ENCODE measurements at places on chromosomes 16 and 17.

DNA sequence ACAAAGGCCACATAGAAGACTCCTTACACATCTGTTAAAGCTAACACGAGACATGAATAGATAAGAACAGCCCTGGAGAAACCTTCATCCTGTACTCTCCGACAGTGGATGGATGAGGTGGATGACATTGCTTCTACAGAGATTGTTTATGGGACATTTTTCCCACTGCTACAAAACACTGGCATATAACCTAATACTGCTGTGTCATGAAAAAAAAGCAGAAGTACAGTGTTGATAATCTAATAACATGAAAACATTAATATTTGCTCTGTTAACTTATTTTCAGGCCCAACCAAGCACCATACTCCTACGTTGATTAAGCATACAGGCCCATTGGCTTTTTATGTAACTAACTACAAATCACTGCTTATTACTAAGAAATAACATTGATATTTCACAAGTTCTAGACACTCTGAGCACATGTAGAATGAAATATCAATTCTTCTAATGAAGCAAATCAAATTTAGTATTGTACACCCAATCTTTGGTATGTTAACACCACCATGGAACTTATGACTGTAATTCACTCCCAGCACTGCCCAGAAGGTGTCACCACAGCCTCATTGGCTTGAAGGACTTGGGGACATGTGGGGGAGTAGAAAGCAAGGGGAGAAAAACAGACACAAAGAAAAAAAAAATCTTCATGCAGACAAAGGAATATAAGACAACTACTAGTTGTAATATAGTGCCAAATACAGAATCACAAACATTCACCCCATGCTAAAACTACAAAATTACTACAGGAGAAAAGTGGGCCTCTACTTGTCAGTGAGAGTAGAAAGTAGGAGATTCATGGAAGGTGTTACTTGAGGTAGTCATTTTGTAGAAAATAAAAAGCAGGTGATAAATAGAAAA, 330.0 kb upstream of the PMFBP1 start:
- DNase-seq: peak; percentile 8

DNA sequence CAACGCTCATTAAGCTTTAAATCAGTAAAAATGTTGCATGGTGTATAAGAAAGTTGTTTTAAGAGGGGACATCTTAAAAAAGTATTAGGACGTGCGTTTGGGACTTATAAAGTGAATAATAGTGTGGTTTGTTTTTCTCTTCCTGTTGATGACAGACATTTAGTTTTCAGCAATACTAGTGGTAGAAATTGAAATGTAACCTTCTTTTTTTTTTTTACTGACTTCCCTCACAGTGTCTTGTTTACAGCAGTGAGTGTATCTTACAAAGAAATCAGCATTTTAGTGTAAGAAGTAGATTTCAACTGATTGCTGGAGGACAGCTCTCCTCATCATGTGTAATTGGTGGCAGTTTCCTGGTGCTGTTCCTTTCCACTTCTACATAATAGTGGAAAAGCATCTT, 39.6 kb downstream of the CYLD start:
- DNase-seq: no peak

GRCh38 chr16:67176662-67177061, 6.3 kb downstream of the NOL3 start:
- DNase-seq: no peak

DNA sequence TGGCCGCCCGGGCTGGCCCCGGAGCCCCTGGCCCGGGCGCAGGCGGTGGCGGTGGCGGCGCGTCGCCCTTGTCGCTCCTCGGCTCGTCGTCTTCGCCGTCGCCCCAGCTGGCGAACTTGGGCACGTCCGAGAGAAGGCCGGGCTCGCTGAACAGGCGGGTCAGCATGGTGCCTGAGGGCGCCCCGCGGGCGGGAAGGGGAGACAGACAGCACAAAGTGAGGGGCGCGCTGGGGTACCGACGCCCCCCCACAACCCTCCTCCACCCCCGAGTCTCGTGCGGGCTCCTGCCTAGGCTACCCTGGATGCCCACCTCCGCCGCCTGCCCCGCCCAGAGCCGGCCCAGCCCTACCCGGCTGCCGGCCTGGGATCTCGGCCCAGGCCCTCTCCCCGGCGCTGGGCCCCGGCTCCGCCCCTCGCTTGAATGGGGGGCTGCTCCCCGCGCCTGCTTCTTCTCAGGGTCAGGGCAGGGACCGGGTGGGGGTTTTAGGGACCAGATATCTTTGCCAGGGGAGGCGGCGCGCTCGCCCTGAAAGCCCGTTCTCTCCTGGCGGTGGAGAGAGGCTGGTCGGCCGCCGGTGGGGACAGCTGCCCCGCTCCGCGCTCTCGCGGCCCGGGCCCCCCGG, 1.2 kb downstream of the NEUROD2 start:
- DNase-seq: no peak

DNA sequence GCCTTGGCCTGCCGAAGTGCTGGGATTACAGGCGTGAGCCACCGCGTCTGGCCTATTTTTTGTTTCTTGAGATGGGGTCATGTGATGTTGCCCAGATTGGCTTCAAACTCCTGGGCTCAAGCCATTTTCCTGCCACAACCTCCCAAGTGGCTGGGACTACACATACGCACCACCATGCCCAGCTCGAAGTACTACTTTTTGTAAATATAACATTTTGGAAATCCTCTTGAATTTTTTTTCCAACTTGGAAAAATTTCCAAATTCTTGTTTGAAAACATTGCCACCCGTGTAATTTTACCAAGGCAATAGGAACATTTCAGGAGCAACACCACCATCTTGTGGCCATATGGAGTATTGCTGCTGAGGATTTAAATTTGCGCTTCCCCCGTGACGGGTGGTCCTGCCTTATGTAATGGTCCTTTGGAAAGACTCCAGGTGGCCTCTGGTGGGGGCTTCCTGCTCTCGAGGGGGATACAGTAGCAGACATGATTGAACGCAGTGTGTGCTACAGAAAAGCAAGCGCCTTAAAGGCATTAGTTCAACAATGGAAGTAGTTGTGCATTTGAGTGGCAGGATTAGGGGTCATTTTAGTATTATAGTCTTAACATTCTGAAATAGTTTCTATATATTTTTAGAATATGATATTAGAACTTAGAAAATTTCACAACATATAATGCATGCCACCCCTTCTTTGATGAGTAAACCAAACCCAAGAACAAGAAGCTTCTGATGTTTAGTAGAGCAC, 8.0 kb downstream of the FLYWCH1 start:
- DNase-seq: peak; percentile 42

All from CD14-positive monocyte (primary cell).